ENCODE measurements at places on chromosomes 2 and 18.

DNA sequence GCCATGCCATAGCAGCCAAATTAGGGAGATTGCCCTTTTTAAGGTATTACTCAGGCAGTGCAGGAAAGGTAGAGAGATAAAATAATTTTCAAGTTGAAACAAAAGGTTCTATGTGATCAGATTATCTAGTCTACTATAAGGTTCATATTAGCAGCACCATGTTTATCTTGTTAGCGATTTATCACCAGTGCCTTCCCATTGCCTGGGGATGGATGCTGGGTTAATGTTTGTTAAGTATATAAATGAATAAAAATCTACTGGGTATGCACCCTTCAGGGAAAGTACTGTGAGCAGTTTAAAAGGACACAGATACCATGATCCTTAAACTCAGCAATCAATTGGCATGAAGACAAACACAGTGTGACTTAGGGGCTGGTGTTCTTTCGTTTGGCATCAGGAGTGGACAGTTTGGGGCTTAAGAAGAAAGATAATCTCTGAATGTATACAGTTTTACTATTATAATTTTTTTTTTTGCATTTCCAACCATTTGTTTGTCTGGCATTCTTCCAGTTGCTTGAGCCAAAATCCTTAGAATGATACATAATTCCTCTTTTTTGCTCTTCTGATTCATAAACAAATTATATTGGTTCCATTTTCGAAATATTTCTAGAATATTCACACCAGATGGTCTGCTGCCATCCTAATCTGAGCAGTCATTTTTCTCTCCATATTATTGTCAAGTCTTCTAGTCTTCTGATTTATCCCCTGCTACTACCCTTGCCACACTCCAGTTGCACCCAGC is 512.8 kb upstream of the SLC8A1 start:
- no peak for DNase-seq

DNA sequence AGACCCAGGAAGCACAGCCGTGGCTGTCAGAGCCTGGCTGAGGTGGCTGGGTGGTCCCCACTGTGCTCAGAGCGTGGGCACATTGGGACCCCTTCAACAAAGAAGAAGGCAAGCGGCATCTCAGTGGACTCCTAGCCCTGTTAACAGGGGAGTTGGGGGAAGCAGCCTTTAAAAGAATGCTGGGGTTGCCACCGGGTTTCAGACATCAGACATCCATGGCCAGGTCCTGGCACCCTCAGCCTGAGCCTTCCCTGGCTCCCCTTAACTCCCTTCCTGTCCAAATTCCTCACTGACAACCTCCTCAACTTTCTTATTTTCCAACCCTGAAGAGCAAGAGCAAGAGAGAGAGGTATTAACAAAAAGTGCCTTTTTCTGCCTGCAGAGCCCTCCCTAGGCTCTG is 24.8 kb upstream of the GNAL start:
- DNase-seq = no peak

- no peak for DNase-seq
Measured at GRCh38 chr2:174003720-174004695, 38.8 kb upstream of the SP3 start.

DNA sequence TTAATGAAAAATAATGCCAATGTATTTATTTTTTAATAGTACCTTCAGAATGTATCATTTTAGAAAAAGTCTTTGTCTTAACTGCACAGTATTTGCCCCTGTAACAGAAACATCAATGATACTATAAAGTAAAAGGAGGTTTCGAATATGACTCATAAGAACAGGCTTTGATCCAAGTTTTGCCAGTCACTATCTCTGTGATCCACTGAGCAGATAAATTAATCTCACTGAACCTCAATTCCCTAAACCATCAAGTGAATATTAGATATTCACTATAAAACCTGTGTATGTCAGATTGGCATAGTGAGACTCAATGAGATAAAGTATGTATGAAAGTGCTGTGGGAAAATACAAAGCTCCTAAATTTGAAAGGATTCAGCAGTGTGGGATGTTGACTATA is 292.1 kb downstream of the EXOC6B start:
- DNase-seq = no peak

DNA sequence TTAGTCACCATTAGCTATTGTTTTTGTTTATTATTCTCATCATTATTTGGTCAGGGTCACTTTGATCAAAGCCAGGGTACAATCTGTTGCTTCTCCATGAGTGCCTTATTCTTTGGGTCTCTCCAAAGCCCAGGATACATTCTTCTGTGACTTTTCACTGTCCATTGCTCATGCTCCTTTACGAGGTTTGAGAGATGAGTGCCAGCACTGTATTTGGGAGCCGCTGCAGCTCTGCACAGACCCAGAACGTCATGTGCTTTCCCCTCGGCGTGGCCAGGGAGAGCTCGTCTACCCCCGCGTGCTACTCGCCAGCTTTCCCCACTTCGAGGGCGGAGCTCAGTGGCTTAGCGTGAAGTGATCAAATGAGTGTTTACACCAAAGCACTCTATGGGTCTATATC is 123.7 kb downstream of the COL6A3 start:
- DNase-seq = no peak

GRCh38 chr2:200177971-200178911 is 128.3 kb upstream of the SPATS2L start:
- no peak for DNase-seq

DNA sequence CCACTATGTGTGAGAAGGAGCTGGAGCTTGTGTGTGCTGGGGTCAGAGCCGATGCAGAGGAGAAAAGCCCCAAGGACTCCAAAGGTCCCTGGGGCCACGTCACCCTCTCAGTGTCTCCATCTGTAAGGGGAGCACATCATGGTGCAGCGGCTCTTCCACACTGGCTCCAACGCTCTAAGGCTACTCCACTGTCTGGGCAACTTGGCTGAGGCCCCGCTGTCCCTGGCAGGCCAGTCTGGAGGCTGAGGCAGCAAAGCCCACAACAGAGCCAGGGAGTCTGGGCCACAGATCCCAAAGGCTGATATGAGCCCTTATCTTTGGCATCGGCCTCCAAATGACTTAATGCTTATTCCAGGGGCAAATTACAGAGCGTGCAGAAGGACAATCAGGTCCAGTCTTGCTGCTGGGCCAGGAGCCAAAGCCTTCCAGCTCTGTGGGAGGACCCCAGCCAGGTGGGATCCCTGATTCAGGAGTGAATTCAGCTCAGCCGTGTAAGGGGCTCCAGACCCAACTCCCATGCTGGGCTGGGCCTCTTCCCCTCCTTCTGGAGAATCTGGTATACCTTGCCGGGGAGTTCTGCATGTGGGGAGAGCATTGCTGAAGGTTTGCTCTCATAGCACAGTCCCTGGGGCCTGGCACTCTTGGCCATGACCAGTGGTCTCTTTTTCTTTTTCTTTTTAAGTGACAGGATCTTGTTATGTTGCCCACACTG is 1.8 kb upstream of the DUSP2 start:
- DNase-seq = no peak

- no peak for DNase-seq
Measured at GRCh38 chr2:145688156-145688555, 1168.2 kb upstream of the ZEB2 start.

GRCh38 chr18:54616220-54616848 is 25.3 kb downstream of the DYNAP start:
- DNase-seq = no peak

- no peak for DNase-seq
Measured at GRCh38 chr2:237696461-237696860, 69.1 kb downstream of the LRRFIP1 start.

DNA sequence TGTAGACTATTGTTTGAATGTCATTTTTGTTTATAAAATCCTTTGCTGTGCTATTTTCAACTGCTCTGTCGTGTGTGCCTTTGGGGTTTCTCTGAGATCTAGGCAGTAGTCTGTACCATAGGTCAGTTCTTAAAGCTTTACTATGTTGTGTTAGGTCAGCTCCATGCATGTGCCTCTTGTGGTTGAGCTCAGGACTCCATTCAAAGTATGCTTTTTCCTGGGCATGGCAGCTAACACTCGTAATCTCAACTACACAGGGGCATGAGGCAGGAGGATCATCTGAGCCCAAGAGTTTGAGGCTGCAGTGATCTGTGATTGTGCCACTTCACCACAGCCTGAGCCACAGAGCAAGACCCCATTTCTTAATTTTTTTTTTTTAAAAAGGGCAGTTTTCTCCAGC is 174.4 kb upstream of the SPHKAP start:
- no peak for DNase-seq

GRCh38 chr2:221016551-221016950 is 555.6 kb downstream of the EPHA4 start:
- DNase-seq = no peak

GRCh38 chr2:74457129-74457548 is 1.1 kb upstream of the WBP1 start:
- no peak for DNase-seq

GRCh38 chr2:190950566-190950991 is 63.4 kb downstream of the STAT1 start:
- DNase-seq = no peak

GRCh38 chr2:10911291-10912075 is at the start of gene KCNF1:
TSS of gene KCNF1 (plus strand) at chr2:10911934. CDS start at chr2:10912427, 493 bp downstream.
- peak; percentile 49 for DNase-seq

- no peak for DNase-seq
Measured at GRCh38 chr2:49837561-49838293, 683.4 kb upstream of the FSHR start.

GRCh38 chr2:68475110-68475509 is 7.7 kb downstream of the APLF start:
- DNase-seq = no peak

GRCh38 chr2:215911301-215912085 is 101.9 kb downstream of the MREG start:
- no peak for DNase-seq

GRCh38 chr2:219252570-219252899 is 508 bp upstream of the TUBA4B start:
- no peak for DNase-seq

DNA sequence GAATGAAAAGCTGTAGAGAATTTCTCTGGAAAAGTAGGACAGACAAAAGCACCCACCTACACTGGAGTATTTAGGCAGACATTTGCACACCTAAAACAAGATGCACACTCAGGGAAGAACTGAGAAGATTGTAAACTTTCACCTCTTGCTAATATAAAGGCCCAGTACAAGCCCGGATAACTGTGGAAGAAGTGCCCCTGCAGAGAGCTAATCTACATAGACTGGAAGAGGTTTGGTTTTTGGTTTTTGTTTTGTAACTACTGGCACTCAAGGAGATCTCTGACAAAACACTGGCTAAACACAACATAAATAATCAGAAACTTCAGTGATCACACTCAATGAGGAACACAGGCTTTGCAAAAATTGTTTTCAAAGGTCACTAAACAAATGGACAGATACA is 782.2 kb upstream of the SLC8A1 start:
- no peak for DNase-seq

GRCh38 chr2:18063826-18064470 is 185.5 kb downstream of the KCNS3 start:
- DNase-seq = no peak

- no peak for DNase-seq
Measured at GRCh38 chr2:119204525-119204924, 19.1 kb upstream of the STEAP3 start.

DNA sequence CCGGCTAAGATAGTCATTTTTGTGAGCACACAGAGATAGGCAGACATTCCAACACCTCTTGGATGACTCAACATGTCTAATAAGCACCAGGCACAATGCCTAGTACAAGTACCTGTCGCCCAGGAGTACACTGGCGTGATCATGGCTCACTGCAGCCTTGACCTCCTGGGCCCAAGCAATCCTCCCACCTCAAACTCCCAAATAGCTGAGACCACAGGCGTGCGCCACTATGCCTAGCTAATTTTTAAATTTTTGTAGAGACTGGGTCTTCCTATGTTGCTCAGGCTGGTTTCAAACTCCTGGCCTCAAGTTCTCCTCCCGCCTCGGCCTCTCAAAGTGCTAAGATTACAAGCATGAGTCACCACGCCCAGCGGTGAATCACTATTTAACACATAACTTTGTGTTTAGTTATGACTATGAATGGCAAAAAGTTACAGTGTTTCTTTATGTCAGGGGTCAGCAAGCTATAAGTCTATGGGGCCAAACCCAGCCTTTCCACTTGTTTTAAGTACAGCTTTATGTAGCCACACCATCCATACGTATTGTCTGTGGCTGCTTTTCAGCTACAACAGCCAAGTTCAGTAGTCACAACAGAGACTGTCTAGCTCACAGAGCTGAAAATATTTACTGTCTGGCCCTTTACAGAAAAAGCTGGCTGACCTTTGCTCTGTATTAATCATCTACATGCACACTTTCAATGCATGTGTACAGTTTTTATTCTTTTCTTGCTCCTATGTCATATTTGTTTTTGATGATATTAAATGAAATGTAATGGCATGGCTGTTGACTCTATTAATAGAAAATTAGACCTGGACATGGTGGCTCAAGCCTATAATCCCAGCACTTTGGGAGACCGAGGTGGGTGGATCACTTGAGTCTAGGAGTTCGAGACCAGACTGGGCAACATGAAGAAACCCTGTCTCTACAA is 18.7 kb downstream of the ORC2 start:
- DNase-seq = no peak

GRCh38 chr2:153604133-153604532 is 125.6 kb upstream of the RPRM start:
- DNase-seq = no peak

- DNase-seq = no peak
Measured at GRCh38 chr2:170887896-170888295, 41.2 kb upstream of the GORASP2 start.

DNA sequence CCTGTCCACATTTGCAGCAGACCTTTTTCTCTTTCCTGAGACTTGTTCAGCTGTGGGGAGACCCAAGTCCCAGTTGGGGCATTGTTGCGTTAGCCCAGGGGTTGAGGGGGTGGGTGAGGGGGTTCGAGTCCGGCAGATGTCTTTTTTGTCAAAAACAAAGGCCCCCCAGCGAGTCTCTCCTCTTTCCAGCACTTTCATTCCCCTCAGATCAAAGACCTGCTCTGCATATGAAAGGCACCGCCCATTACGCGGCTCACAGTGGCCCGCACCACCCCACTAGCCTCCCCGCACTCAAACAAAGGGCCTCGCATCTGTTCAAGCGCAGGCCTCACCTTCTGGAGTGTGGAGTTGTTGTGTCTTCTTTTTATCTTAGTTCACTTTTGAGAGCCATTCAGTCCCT is 25.2 kb downstream of the TRABD2A start:
- DNase-seq = no peak

DNA sequence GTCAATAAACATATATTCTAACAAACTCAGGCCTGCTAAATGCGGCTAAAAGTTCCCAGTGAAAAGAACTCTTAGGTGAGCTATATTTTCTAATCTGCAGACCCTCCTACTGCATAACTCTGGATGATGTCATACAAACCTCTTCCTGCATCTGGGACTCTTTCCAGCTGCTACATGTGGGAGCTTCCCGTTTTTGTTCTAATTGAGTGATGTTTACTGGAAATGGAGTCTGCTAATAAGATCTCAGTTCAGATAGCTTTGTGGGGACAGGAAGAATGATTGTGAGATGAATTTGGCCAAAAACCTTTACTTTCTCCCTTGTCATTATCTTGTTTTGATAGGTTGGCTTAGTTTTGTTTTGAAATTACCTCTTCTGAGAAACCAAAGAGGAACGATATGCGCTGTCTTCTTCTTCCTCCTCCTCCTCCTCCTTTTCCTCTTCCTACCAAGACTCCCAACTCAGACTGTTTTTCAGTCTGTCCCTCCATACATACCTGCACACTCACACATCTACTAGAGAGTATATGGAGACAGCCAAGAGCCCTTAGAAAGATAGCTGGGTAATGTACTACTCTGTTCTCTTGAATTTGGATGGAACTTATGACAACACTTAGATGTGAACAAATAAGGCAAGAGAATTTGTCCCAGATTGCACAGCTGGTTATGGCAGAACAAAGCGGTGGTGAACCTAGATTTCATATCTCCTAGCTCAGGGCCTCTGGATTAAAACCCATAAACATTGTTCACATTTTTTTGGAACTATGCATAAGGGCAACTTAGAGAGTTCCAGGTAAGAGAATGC is 39.8 kb upstream of the AAK1 start:
- DNase-seq = no peak
